Left ventricle myocardium inferior (tissue), 1 donor: ENCODE measurements at places on chromosomes 4 and X.

GRCh38 chr4:10731690-10732089 lies 47.1 kb upstream of the CLNK start:
- DNase-seq, result no peak
- peaks cover 16% of the 10 kb centered on the region for H3K27me3 ChIP-seq
- no peak overlapping the region for H3K27ac ChIP-seq
- no peak overlapping the region for H3K4me3 ChIP-seq

GRCh38 chr4:39846705-39847104 lies 131.0 kb downstream of the PDS5A start:
- H3K4me3 ChIP-seq, result no peak overlapping the region
- no peaks in the 10 kb centered on the region for H3K27me3 ChIP-seq
- H3K27ac ChIP-seq, result no peak overlapping the region

DNA sequence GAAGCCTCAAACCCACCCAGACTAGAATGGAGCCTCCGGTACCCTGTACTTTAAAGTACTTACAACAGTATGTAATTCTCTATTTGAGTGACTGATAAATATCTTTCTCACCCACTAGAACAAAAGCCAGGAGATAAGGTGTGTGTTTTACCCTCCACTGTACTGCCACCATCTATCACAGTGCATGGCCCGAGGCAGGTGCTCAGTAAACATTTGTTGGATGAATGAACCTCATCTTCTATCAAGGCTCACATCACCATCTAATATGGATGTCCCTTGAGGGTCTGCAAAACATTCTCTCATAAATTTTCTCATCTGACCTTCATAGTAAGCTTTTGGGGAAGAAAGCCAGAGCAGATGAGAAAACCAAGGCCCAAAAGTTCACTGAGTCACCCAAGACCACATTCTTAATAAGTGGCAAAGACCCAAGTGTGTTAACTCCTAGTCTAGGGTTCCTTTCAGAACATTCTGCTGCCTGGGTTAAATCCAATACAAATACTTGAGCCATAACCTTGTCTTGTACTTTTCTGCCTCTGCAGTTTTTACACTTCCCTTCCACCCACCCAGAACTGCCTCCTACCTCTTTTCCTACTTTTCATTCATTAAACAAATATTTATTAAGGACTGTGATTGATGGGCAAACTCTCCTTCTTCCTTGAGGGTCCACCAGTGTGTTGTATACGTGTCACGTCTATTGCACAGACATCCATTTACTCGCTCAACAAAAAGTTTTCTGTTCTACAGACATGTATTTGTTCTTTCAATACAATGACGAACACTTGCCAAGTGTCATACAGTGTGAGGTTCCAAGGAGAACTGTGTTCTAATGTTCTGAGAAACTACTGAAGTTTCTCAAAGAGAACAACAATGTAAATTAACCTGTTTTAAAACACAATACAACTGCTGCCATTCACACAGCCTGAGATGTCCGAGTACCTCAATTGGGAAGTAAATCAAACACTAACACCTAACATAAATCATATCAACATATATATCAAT lies 35.7 kb downstream of the APBB2 start:
- peak overlapping the region; percentile 62 for H3K27ac ChIP-seq
- no peaks in the 10 kb centered on the region for H3K27me3 ChIP-seq
- H3K36me3 ChIP-seq, result no peaks in the 10 kb centered on the region
- peaks cover 56% of the 10 kb centered on the region for H3K4me1 ChIP-seq
- H3K4me3 ChIP-seq, result no peak overlapping the region

- no peak overlapping the region for H3K27ac ChIP-seq
- H3K27me3 ChIP-seq, result no peaks in the 10 kb centered on the region
- no peak overlapping the region for H3K4me3 ChIP-seq
- DNase-seq, result no peak
- no peaks in the 10 kb centered on the region for H3K4me1 ChIP-seq
- H3K36me3 ChIP-seq, result no peaks in the 10 kb centered on the region
Measured at GRCh38 chrX:149571770-149572169, 15.5 kb downstream of the MAGEA9B start.

DNA sequence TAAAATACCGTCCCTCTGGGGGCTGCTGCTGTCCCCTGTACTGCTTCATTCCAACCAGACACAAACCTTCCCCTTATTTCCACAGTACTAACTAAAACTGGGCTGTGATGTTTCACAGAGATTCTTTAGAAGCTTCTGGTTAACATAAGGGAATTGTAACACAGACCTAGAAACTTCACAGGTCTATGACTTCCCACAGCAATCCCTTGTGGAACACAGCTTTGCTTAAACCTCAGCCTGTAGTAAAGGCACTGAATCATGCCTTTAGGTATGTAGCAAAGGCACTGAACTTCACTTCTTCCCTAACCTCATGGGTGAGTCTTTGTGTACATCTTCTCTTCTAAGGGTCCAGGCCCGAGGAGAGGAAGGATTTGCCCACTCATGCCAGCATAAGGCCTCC lies 49.4 kb downstream of the SPINK2 start:
- H3K27ac ChIP-seq, result no peak overlapping the region
- DNase-seq, result no peak
- no peaks in the 10 kb centered on the region for H3K4me1 ChIP-seq
- no peaks in the 10 kb centered on the region for H3K36me3 ChIP-seq

GRCh38 chr4:41331224-41331623 lies 74.5 kb downstream of the UCHL1 start:
- no peaks in the 10 kb centered on the region for H3K27me3 ChIP-seq
- DNase-seq, result no peak
- H3K27ac ChIP-seq, result no peak overlapping the region
- H3K36me3 ChIP-seq, result no peaks in the 10 kb centered on the region
- no peak overlapping the region for H3K4me3 ChIP-seq

DNA sequence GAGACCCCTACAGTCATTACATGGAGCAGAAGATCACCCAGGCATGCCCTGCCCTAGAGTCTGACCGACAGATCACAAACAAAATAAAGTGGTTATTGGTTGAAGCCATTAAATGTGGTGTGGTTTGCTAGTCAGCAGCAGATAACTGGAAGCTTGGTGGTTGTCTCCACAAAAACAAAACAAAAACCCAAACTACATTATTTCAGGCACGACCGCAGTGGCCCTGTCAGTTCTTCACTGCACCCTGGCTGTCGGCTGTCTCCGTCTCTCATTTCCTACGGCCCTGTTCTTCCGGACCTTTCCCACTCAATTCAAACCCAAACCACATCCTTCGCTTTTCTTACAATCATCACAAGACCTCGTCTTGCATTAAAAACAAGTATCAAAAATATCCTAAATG lies 521.3 kb upstream of the ZFP42 start:
- no peaks in the 10 kb centered on the region for H3K27me3 ChIP-seq
- no peaks in the 10 kb centered on the region for H3K36me3 ChIP-seq
- H3K4me3 ChIP-seq, result no peak overlapping the region
- DNase-seq, result no peak
- H3K27ac ChIP-seq, result no peak overlapping the region

DNA sequence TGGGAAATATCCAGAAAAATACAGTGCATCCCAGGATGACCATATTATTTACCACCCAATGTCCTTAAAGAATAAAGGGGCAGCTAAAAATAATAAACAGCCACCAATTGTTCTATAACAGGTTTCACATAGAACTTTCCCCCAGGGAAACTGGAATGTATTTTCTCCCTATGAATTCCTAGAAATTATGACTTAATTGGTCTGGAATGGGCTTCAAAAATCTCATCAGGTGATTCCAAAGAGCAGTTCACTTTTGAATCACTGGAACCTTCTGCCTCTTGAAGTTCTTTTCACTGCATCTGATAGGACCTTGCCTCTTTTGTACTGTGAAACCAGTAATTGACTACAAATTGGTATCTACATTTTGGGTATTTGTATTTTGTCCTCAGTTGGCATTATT lies 119.3 kb downstream of the ZNF330 start:
- no peaks in the 10 kb centered on the region for H3K27me3 ChIP-seq
- no peaks in the 10 kb centered on the region for H3K36me3 ChIP-seq
- no peak overlapping the region for H3K27ac ChIP-seq
- H3K4me1 ChIP-seq, result peaks cover 8% of the 10 kb centered on the region

DNA sequence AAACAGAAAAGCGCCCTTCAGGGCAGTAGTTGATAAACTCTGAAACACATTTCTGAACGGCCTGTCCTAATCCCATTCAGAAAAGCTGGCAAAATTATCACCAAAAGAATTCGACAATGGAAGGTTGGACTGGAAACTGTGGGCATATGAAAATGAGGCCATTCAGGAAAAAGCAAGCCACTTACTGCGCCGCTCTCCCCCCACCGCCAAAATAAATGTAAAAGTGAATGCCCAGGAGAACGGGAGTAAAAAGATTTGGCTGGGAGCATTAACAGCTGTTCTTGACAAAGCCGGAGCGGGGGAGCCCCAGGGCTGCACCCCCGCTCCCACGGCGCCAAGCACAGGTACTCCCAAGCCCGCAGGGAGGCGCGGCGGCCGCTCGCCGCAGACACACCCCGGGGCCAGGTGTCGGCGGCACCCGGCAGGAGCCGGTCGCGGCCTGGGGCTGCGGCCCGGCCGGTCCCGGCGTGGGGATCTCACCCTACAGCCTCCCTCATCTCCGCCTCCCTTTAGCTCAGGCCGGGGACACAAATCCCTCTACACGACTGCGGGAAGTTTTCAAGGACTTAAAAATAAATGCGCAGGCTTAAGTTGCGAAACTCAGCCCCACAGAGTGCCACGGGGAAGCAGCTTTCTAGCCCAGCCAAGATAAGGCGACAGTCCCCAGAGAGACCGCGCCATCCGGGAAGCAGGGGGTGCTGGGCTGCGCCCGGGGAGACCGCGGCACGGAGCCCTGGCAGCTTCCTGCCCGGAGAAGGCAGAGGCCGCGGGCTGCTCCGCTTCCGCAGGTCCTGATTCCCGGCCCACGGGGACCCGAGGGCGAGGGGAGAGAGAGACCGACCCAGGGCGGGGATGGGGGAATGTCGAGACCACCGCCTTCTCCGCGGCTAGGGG lies 593 bp downstream of the SH3RF1 start:
- peak overlapping the region; percentile 93 for H3K27ac ChIP-seq
- H3K4me3 ChIP-seq, result peak overlapping the region; percentile 83
- peak; percentile 75 for DNase-seq
- no peaks in the 10 kb centered on the region for H3K27me3 ChIP-seq
- H3K4me1 ChIP-seq, result peaks cover 70% of the 10 kb centered on the region

DNA sequence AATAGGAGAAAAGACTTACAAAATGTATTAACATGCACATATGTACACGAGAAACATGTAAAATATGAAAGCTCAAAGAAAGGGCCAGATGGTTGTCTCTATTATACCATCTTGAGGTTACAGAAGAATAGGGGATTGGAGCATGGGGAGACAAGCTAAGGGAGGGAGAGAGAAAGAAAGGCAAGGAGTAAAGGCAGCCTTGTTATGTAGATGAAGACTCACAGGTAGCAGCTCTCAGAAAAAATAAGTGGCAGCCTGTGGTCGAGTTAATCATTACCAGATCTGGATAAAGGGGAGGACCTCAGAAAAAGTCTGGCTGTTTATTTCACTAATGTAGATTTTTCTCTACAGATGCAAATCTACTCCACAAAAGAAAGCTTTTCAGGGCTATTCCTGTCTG lies 26.6 kb upstream of the PPP1R2C start:
- no peaks in the 10 kb centered on the region for H3K27me3 ChIP-seq
- no peaks in the 10 kb centered on the region for H3K4me1 ChIP-seq
- H3K27ac ChIP-seq, result no peak overlapping the region
- H3K4me3 ChIP-seq, result no peak overlapping the region
- H3K36me3 ChIP-seq, result no peaks in the 10 kb centered on the region
- no peak for DNase-seq

- no peak for DNase-seq
- no peaks in the 10 kb centered on the region for H3K27me3 ChIP-seq
- no peak overlapping the region for H3K4me3 ChIP-seq
- H3K36me3 ChIP-seq, result no peaks in the 10 kb centered on the region
Measured at GRCh38 chr4:35757836-35758235, 486.5 kb downstream of the ARAP2 start.

GRCh38 chr4:80365928-80366327 lies 30.4 kb downstream of the CFAP299 start:
- H3K36me3 ChIP-seq, result no peaks in the 10 kb centered on the region
- no peaks in the 10 kb centered on the region for H3K4me1 ChIP-seq
- no peak for DNase-seq
- no peak overlapping the region for H3K4me3 ChIP-seq

- peaks cover 51% of the 10 kb centered on the region for H3K4me1 ChIP-seq
- no peak overlapping the region for H3K4me3 ChIP-seq
- no peaks in the 10 kb centered on the region for H3K27me3 ChIP-seq
- H3K36me3 ChIP-seq, result no peaks in the 10 kb centered on the region
- no peak for DNase-seq
- no peak overlapping the region for H3K27ac ChIP-seq
Measured at GRCh38 chrX:10028283-10029104, 61.3 kb downstream of the CLDN34 start.

- no peak overlapping the region for H3K4me3 ChIP-seq
- no peak for DNase-seq
- no peaks in the 10 kb centered on the region for H3K27me3 ChIP-seq
- H3K27ac ChIP-seq, result no peak overlapping the region
Measured at GRCh38 chrX:71612256-71612655, 6.1 kb downstream of the CXCR3 start.

GRCh38 chr4:163380703-163381102 lies 37.0 kb downstream of the NPY5R start:
- no peaks in the 10 kb centered on the region for H3K36me3 ChIP-seq
- H3K4me1 ChIP-seq, result no peaks in the 10 kb centered on the region
- H3K27ac ChIP-seq, result no peak overlapping the region
- no peak overlapping the region for H3K4me3 ChIP-seq
- no peaks in the 10 kb centered on the region for H3K27me3 ChIP-seq

DNA sequence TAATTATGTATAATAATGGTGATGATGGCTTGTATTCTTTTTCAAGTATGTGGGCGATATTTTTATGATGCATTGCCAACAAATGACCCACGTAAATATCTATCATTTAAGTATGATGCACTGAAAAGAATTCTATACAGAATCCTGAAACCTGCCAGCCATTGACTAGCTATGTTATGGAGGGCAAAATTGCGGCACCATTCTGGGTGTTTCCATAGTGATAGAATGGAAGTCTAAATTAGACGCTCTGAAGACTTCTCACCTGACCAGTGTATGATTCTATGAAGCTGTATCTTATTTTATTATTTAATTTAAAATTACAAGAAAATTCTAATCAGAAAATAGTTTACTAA lies 677 bp upstream of the CENPC start:
- H3K27ac ChIP-seq, result peak overlapping the region; percentile 94
- H3K4me1 ChIP-seq, result peaks cover 42% of the 10 kb centered on the region
- H3K4me3 ChIP-seq, result peak overlapping the region; percentile 92
- no peaks in the 10 kb centered on the region for H3K27me3 ChIP-seq
- DNase-seq, result no peak
- no peaks in the 10 kb centered on the region for H3K36me3 ChIP-seq

- DNase-seq, result no peak
- no peaks in the 10 kb centered on the region for H3K27me3 ChIP-seq
- no peak overlapping the region for H3K27ac ChIP-seq
- H3K36me3 ChIP-seq, result no peaks in the 10 kb centered on the region
- no peaks in the 10 kb centered on the region for H3K4me1 ChIP-seq
- no peak overlapping the region for H3K4me3 ChIP-seq
Measured at GRCh38 chr4:104032896-104033295, 313.1 kb upstream of the TACR3 start.
